ENCODE measurements at places on chromosomes 3 and 15.

DNA sequence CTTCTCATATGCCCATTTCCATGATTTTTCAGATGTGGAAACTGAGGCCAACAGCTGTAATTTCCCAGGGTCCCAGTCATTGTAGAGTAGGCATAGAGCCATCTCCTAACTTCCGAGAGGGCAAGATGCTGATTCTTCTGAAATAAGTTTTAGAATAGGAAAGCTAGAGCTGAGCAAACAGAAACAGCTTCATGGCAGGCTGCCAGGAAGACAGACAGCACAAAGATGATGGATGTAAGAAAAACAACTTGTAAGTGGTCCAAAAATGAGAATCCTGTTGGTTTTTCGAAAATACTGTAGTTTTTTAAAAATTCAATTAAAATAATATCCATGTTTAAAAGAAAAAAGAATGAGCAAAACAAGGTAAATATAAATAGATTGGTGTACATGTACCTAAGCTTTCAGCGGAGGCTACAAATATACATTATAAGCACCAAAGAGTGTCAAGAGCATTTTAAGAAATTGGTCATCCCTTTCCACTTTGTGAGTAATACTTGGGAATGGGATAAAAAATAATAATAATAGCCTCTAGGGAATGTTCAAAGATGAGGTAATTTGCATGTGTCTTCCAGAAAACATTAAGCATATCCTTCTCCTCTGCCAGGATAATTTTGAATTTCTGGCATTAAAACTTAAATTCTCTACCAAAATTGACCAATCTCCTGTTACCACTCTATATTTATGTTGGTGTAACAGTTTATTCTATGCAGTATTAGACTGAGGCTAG is 406.6 kb downstream of the MECOM start:
- no peak overlapping the region for H3K27ac ChIP-seq
- peaks cover 9% of the 10 kb centered on the region for H3K27me3 ChIP-seq
- DNase-seq: no peak
- H3K4me3 ChIP-seq: no peak overlapping the region
- no peaks in the 10 kb centered on the region for H3K36me3 ChIP-seq
- H3K4me1 ChIP-seq: no peaks in the 10 kb centered on the region

GRCh38 chr3:27976933-27977332 is 254.8 kb upstream of the EOMES start:
- no peaks in the 10 kb centered on the region for H3K4me1 ChIP-seq
- DNase-seq: no peak
- H3K27me3 ChIP-seq: no peaks in the 10 kb centered on the region

DNA sequence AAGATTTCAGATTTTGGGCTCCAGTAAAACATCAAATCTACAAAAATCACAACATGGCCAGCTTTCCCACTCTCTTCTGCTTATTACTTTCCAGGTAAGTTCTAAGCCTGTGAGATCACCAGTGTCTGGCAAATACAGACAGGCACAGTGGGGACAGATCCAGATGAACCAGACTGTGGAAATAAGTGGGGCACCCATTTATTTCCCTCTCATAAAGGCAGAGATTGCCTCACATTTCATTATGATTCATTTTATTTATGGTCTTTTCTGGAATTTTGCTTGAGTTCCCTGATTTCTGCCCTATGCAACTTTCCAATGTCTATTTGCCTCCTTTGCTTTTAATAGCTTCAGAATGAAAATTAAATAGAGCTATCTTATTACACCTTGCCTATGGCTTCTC is 66.8 kb downstream of the GREM1 start:
- no peak for DNase-seq
- no peaks in the 10 kb centered on the region for H3K4me1 ChIP-seq
- peaks cover 1% of the 10 kb centered on the region for H3K27me3 ChIP-seq
- no peak overlapping the region for H3K4me3 ChIP-seq
- no peak overlapping the region for H3K27ac ChIP-seq

DNA sequence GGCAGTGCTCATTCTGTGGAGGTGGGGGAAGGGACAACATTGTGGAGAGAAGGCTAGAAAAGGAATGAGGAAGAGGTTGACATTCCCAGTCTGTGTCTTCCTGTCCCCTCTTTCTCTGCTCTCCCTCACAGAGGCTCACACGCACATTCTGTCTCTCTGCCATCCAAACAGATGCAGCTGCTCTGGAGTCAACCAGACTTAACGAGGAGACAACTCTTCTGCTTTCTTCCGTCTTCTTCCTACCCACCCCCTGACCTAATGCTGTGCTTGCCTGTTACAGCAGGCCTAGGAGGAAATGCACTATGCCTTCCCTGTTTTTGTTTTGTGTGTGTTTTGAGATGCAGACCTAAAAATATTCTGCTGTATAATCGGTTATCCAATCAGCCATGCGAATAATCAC is 121.9 kb downstream of the CACNA1D start:
- H3K4me3 ChIP-seq: no peak overlapping the region
- H3K27me3 ChIP-seq: peaks cover 2% of the 10 kb centered on the region
- peaks cover 21% of the 10 kb centered on the region for H3K4me1 ChIP-seq
- no peaks in the 10 kb centered on the region for H3K36me3 ChIP-seq
- peak overlapping the region; percentile 2 for H3K27ac ChIP-seq

GRCh38 chr3:113607219-113607596 is 74.9 kb downstream of the SIDT1 start:
- H3K4me1 ChIP-seq: peaks cover 27% of the 10 kb centered on the region
- no peak overlapping the region for H3K4me3 ChIP-seq
- peaks cover 4% of the 10 kb centered on the region for H3K27me3 ChIP-seq
- H3K36me3 ChIP-seq: no peaks in the 10 kb centered on the region
- H3K27ac ChIP-seq: peak overlapping the region; percentile 64

DNA sequence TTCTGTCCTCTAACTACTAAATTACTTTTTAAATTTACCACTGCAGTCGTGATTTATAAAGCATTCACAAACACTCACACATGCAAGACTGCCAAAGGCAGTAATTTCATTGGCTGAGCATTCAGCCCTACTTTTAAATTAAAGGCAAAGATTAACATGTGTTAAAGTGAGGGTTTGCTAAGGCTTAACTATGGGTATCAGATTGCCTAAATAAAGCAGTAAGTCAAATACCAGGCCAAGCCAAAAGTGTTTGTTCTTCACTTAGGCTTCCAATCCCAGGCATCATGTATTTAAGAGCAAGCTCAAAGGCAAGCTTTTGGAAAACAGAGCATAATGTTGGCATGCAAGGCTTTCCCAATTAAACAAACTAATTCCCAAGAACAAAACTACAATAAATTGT is 187.3 kb downstream of the SUCNR1 start:
- no peak for DNase-seq
- H3K4me3 ChIP-seq: no peak overlapping the region
- no peaks in the 10 kb centered on the region for H3K36me3 ChIP-seq
- H3K27ac ChIP-seq: no peak overlapping the region

GRCh38 chr3:82055792-82056191 is 294.3 kb upstream of the GBE1 start:
- H3K27ac ChIP-seq: no peak overlapping the region
- no peak overlapping the region for H3K4me3 ChIP-seq
- DNase-seq: no peak
- H3K27me3 ChIP-seq: no peaks in the 10 kb centered on the region

DNA sequence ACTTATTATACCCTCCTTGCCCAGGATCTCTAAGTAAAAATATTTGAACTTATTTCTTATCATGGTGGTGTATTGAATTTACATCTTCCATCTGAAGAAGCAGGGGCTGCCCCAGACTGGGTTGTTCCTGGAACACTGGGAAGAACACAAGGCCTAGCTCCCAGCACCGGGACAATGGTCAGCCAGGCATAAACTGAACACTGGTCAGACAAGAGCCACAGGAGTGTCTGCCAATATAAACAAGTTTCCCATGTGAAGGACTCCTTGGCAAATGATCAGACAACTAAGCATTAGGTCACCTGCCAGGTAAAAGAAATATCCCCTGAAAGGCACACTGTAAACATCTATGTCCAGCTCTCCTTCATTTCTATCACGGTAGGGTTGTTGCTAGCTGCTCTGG is 172.4 kb downstream of the ATP8B4 start:
- no peaks in the 10 kb centered on the region for H3K27me3 ChIP-seq
- H3K27ac ChIP-seq: no peak overlapping the region
- DNase-seq: no peak
- H3K36me3 ChIP-seq: peaks cover 28% of the 10 kb centered on the region
- H3K4me3 ChIP-seq: no peak overlapping the region

DNA sequence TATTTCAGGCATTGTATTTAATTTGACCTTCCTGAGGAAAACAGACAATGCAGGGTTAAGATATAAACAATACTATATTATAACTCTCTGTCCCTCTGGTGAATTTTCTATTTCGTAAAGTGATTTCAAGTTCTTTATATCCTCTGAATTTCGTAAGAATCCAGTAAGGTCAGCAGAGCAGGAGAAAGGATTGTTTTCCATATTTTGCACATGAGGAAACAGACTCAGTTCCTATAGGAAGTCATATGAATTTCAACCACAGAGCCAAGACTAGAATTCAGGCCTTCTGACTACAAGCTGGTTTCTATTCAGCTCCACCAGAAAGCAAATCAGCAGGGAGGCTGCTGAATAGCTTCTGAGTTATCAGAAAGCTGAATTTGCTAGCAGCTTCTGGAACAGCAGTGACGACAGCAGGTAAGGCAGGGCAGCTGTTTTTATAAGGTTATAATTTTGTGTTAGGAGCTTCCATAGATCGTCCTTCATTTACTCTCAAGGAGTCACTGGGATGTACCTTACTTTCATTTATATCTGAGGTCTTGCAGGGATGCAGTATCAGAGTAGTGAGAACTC is 11.1 kb upstream of the PLAAT1 start:
- H3K36me3 ChIP-seq: no peaks in the 10 kb centered on the region
- peaks cover 4% of the 10 kb centered on the region for H3K4me1 ChIP-seq
- no peak for DNase-seq
- no peak overlapping the region for H3K27ac ChIP-seq
- H3K4me3 ChIP-seq: no peak overlapping the region
- no peaks in the 10 kb centered on the region for H3K27me3 ChIP-seq

DNA sequence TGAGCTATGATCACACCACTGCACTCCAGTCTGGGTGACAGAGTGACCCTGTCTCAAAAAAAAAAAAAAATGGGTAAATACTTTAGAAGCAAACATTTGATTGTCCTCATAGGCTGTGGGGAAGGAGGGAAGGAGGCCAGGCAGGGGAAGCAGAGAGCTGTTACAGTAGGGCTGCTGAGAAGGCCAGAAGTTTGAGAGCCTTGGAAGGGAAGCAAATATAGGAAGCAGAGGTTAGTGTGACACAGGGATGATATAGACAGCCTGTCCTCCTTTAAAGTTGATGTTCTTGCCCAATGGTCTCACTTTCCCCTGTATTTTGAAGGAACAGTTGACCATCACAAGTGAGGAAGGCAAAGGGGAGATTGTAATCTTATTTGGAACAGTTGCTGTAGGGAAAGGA is 5.3 kb upstream of the ALPK3 start:
- H3K4me3 ChIP-seq: no peak overlapping the region
- H3K27ac ChIP-seq: no peak overlapping the region
- peaks cover 14% of the 10 kb centered on the region for H3K27me3 ChIP-seq
- DNase-seq: no peak

- H3K27me3 ChIP-seq: peaks cover 13% of the 10 kb centered on the region
- H3K27ac ChIP-seq: no peak overlapping the region
- no peak for DNase-seq
- no peaks in the 10 kb centered on the region for H3K36me3 ChIP-seq
Observed at GRCh38 chr3:184591789-184592188, 30.2 kb downstream of the EPHB3 start.

DNA sequence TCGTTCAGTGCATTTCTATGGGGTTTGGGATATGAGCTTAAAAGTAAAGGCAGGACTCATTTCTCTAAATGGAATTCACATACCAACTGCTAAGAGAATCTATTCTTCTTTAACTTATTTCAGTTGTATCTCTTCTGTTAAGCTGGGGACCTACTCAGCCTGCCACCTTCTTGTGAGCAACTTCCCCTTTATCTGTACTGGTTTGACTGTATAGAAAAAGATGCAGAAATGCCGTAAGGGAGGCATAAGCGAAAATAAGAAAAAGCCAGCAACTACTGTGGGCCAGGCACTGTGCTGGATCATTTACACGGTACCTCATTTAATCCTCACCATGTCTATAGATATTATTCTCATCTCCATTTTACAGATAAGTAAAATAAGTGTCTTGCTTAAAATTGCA is 38.4 kb downstream of the RBMS3 start:
- no peak overlapping the region for H3K4me3 ChIP-seq
- no peak overlapping the region for H3K27ac ChIP-seq
- peaks cover 2% of the 10 kb centered on the region for H3K27me3 ChIP-seq
- no peaks in the 10 kb centered on the region for H3K36me3 ChIP-seq

- peaks cover 37% of the 10 kb centered on the region for H3K4me1 ChIP-seq
- DNase-seq: peak; percentile 93
- peaks cover 4% of the 10 kb centered on the region for H3K27me3 ChIP-seq
- H3K27ac ChIP-seq: peak within 1 kb of the TSS; percentile 46
- peaks cover 15% of the 10 kb centered on the region for H3K36me3 ChIP-seq
Observed at GRCh38 chr3:58008141-58009025, at the start of gene FLNB. Gene FLNB (plus strand): TSS chr3:58008422. CDS start chr3:58008565, 143 bp downstream.

DNA sequence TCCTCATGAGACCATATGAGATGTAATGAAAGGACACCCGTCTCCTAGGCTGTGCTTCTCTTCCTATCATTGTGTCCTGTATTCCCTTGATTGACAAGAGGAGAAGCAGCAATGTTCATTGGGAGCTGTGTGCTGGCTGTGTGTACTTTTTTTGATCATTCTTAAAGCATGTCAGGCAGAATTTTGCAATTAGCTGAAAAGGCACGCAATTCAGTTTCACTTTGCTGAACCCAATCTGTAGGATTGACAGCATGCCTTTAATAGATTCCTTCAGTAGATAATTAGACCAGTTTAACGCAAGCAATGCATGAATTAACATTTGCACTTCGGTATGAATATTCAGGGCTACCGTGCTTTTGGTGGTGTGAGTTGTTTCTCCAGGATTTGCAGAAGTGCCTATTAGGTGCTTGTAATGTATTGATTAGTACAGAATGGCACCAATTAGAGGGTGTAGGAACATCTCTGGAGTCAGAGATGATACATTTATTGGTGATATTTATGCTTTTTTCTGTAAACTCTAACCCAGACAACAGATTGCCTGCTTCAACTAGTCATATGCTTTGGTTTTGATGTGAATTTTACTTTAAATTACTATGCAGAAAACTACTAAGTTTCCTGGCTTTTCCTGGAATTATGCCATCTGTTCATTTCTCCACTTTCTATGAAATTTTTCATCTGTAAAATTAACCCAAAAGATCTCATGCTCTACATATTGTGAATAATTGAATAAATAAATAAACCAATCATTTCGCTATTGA is 114.3 kb downstream of the NSUN3 start:
- H3K27me3 ChIP-seq: no peaks in the 10 kb centered on the region
- H3K4me3 ChIP-seq: no peak overlapping the region
- no peak overlapping the region for H3K27ac ChIP-seq

- no peak overlapping the region for H3K4me3 ChIP-seq
Observed at GRCh38 chr3:53024315-53024714, 21.6 kb downstream of the SFMBT1 start.
